A172 (cell line): ENCODE measurements at places on chromosomes 5 and 9. TPM values are rescaled to one million over a fixed set of nuclear protein-coding genes. Genes with fewer than 3 reads are reported as not detected.

ZBTB5 gene
- total RNA-seq = 8.9 and 9.7 TPM in 2 replicates

CCL27 gene
- total RNA-seq = 2.2 TPM in 1 of 2 replicates, not detected in the other

ARSK gene
- total RNA-seq = 18.3 and 21.3 TPM in 2 replicates

ISL1 gene
- not detected in 2 replicates for total RNA-seq

SCGB3A2 gene
- total RNA-seq = not detected in 2 replicates

GAPT gene
- total RNA-seq = not detected in 2 replicates

ZNF300 gene
- total RNA-seq = 15.2 and 17.3 TPM in 2 replicates

CAMK2A gene
- 1.2 and 1.3 TPM in 2 replicates for total RNA-seq

PCDHA1 gene
- 0.02 TPM in 1 of 2 replicates, not detected in the other for total RNA-seq

GLDC gene
- total RNA-seq = 2.3 and 2.9 TPM in 2 replicates

PCDHGB6 gene
- 0.10 and 0.33 TPM in 2 replicates for total RNA-seq

STPG3 gene
- not detected in 2 replicates for total RNA-seq

SPOUT1 gene
- total RNA-seq = 28.0 and 36.4 TPM in 2 replicates

LCN12 gene
- total RNA-seq = 0.07 and 2.2 TPM in 2 replicates

CATSPER3 gene
- not detected in 2 replicates for total RNA-seq

IRX2 gene
- not detected in 2 replicates for total RNA-seq

RGS7BP gene
- total RNA-seq = not detected in 2 replicates

CENPH gene
- 87.3 and 102 TPM in 2 replicates for total RNA-seq

IL4 gene
- not detected in 2 replicates for total RNA-seq

PHYHD1 gene
- total RNA-seq = not detected in 2 replicates

TAF11L10 gene
- not detected in 2 replicates for total RNA-seq

FTMT gene
- not detected in 2 replicates for total RNA-seq
